ENCODE measurements at places on chromosomes 1 and 21. TPM values are rescaled to one million over a fixed set of nuclear protein-coding genes. Genes with fewer than 3 reads are reported as not detected.

Gene CLDN17
- not detected for total RNA-seq

Gene OR10Z1
- not detected for total RNA-seq

Gene TMEM61
- total RNA-seq, result 0.24 TPM

Gene MUTYH
- 9.1 TPM for total RNA-seq

Measured in left cardiac atrium (tissue), 4 donors.